ENCODE measurements at places on chromosomes 16 and 17. TPM values are rescaled to one million over a fixed set of nuclear protein-coding genes. Genes with fewer than 3 reads are reported as not detected.

TAC4 gene
- total RNA-seq: not detected

KRT33A gene
- not detected for total RNA-seq

TEDC2 gene
- total RNA-seq: 0.85 TPM

ABCA5 gene
- total RNA-seq: 10.0 TPM

PYY gene
- 2.1 TPM for total RNA-seq

TBC1D3H gene
- total RNA-seq: not detected

ZNF629 gene
- 6.6 TPM for total RNA-seq

NPIPA7 gene
- total RNA-seq: 2.2 TPM

OR2C1 gene
- 0.24 TPM for total RNA-seq

SERPINF2 gene
- total RNA-seq: 2.2 TPM

GLIS2 gene
- 1.4 TPM for total RNA-seq

ZNF319 gene
- 1.3 TPM for total RNA-seq

CHD3 gene
- 32.2 TPM for total RNA-seq

HOXB1 gene
- not detected for total RNA-seq

PMP22 gene
- not detected for total RNA-seq

EPN2 gene
- 14.3 TPM for total RNA-seq

TNFRSF17 gene
- not detected for total RNA-seq

ATP6V0D1 gene
- 89.3 TPM for total RNA-seq

SLC16A13 gene
- total RNA-seq: 0.85 TPM

DHX58 gene
- total RNA-seq: 10.8 TPM

CES5A gene
- not detected for total RNA-seq

MAZ gene
- 146 TPM for total RNA-seq

CD19 gene
- total RNA-seq: not detected

WNT9B gene
- total RNA-seq: not detected

POLR3K gene
- 3.6 TPM for total RNA-seq

KCNJ18 gene
- total RNA-seq: not detected

WIPI1 gene
- total RNA-seq: 74.9 TPM

HOXB9 gene
- not detected for total RNA-seq

ABCA9 gene
- not detected for total RNA-seq

AOC3 gene
- total RNA-seq: 0.24 TPM

MFAP4 gene
- not detected for total RNA-seq

RUNDC3A gene
- 0.21 TPM for total RNA-seq

BBS2 gene
- total RNA-seq: 23.9 TPM

MEOX1 gene
- 1.2 TPM for total RNA-seq

IRX3 gene
- total RNA-seq: 3.4 TPM

TMC7 gene
- total RNA-seq: 5.3 TPM

AATK gene
- 1.1 TPM for total RNA-seq

TEKT3 gene
- total RNA-seq: not detected

APOH gene
- total RNA-seq: not detected

CLEC19A gene
- not detected for total RNA-seq

MYH2 gene
- not detected for total RNA-seq

GDPD1 gene
- 1.9 TPM for total RNA-seq

TSPOAP1 gene
- 1.3 TPM for total RNA-seq

BLTP2 gene
- total RNA-seq: 101 TPM

PPM1D gene
- total RNA-seq: 4.6 TPM

PRR29 gene
- total RNA-seq: not detected

PER1 gene
- 25.4 TPM for total RNA-seq

TVP23B gene
- 129 TPM for total RNA-seq

DNASE1L2 gene
- not detected for total RNA-seq

ARL4D gene
- total RNA-seq: 47.2 TPM

UMOD gene
- not detected for total RNA-seq

EVI2A gene
- under 0.01 TPM for total RNA-seq

PHB1 gene
- 187 TPM for total RNA-seq

TNP2 gene
- total RNA-seq: not detected

TNS4 gene
- total RNA-seq: 56.5 TPM

TMEM238L gene
- not detected for total RNA-seq

OMG gene
- not detected for total RNA-seq

HASPIN gene
- total RNA-seq: 2.2 TPM
